Hepatocyte (in vitro differentiated cells): ENCODE measurements at places on chromosomes 16 and 17. TPM values are rescaled to one million over a fixed set of nuclear protein-coding genes. Genes with fewer than 3 reads are reported as not detected.

- H3K4me1 ChIP-seq: no peaks in the 10 kb centered on the region
- H3K36me3 ChIP-seq: no peaks in the 10 kb centered on the region
- H3K4me3 ChIP-seq: no peak overlapping the region
- H3K27ac ChIP-seq: no peak overlapping the region
Observed at GRCh38 chr16:50881331-50881830, 139.5 kb downstream of the CYLD start.

GRCh38 chr16:69345923-69346322, 5.7 kb downstream of the TMED6 start:
- H3K27me3 ChIP-seq: no peaks in the 10 kb centered on the region
- no peak for DNase-seq
- no peak overlapping the region for H3K27ac ChIP-seq

GRCh38 chr16:66028510-66029216, 337.8 kb upstream of the CDH5 start:
- no peak overlapping the region for H3K27ac ChIP-seq
- no peaks in the 10 kb centered on the region for H3K36me3 ChIP-seq
- H3K27me3 ChIP-seq: no peaks in the 10 kb centered on the region

GRCh38 chr16:17303101-17303500, 167.7 kb downstream of the XYLT1 start:
- H3K27ac ChIP-seq: peak overlapping the region; percentile 77
- no peaks in the 10 kb centered on the region for H3K27me3 ChIP-seq
- no peak for DNase-seq
- no peaks in the 10 kb centered on the region for H3K36me3 ChIP-seq

- no peaks in the 10 kb centered on the region for H3K36me3 ChIP-seq
- DNase-seq: no peak
- H3K27me3 ChIP-seq: no peaks in the 10 kb centered on the region
- no peak overlapping the region for H3K27ac ChIP-seq
- no peak overlapping the region for H3K4me3 ChIP-seq
- H3K4me1 ChIP-seq: no peaks in the 10 kb centered on the region
Observed at GRCh38 chr17:10649602-10650001, 7.5 kb downstream of the MYH3 start.

GRCh38 chr16:75035410-75035968, 36.7 kb downstream of the ZNRF1 start:
- H3K27ac ChIP-seq: no peak overlapping the region
- no peak overlapping the region for H3K4me3 ChIP-seq
- no peaks in the 10 kb centered on the region for H3K36me3 ChIP-seq

- no peak overlapping the region for H3K4me3 ChIP-seq
- no peak overlapping the region for H3K27ac ChIP-seq
- no peak for DNase-seq
- peaks cover 31% of the 10 kb centered on the region for H3K27me3 ChIP-seq
- no peaks in the 10 kb centered on the region for H3K4me1 ChIP-seq
- no peaks in the 10 kb centered on the region for H3K36me3 ChIP-seq
Observed at GRCh38 chr17:37737971-37738370, 6.9 kb downstream of the HNF1B start.

DNA sequence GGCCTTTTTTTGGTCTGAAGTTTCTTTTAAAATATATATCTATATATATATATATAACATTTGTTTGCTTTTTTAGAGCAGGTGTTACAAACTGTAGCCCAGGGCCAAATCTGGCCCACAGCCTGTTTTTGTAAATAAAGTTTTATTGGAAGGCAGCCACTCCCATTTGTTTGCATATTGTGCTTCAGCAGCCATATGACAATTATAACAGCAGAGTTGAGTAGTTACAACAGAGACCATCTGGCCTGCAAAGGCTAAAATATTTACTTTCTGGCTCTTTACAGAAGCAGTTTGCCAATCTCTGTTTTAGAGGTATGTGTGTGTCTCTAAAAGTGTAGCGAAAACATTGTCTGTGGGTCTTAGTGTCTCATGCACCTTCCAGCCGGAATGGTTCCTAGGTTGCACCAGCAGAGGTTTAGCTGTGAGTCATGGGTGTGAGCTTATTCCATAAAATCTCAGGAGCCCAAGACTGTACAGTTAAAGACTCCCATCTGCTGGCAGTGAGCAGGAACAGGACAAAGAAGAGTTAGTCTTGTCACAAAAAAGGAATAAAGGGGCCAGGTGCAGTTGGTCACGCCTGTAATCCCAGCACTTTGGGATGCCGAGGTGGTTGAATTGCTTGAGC, 23.8 kb downstream of the LCMT1 start:
- H3K4me3 ChIP-seq: no peak overlapping the region
- no peaks in the 10 kb centered on the region for H3K27me3 ChIP-seq
- H3K36me3 ChIP-seq: no peaks in the 10 kb centered on the region
- no peaks in the 10 kb centered on the region for H3K4me1 ChIP-seq
- DNase-seq: no peak
- H3K27ac ChIP-seq: no peak overlapping the region

DNA sequence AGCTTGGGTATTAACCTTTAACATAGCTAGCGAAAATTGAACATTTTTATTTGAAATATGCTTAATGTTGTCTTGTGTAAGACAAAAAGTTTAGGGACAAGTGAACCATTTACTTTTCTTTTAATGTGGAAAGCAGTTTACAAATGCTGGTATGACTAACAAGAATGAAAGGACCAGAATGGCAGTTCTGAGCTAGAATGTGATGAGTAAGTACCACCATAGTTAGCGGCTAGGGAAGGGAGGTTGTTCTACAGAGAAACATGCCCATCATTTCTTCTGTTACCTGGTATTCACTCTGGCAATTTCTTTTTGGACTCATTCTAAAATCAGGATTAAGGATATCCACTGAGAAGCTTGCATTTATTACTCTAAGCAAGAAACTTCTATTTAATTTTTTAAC, 121.1 kb downstream of the WWOX start:
- H3K27me3 ChIP-seq: no peaks in the 10 kb centered on the region
- no peaks in the 10 kb centered on the region for H3K36me3 ChIP-seq
- no peak for DNase-seq
- H3K4me1 ChIP-seq: no peaks in the 10 kb centered on the region
- no peak overlapping the region for H3K27ac ChIP-seq

GRCh38 chr16:67833415-67834241, 8.5 kb upstream of the THAP11 start:
- H3K4me3 ChIP-seq: peak overlapping the region; percentile 79
- H3K4me1 ChIP-seq: peaks cover 8% of the 10 kb centered on the region
- peak; percentile 95 for DNase-seq
- no peaks in the 10 kb centered on the region for H3K27me3 ChIP-seq
- no peaks in the 10 kb centered on the region for H3K36me3 ChIP-seq

GRCh38 chr16:4376126-4376892, 4.7 kb downstream of the VASN start:
- no peak overlapping the region for H3K4me3 ChIP-seq
- H3K36me3 ChIP-seq: no peaks in the 10 kb centered on the region
- DNase-seq: peak; percentile 56
- H3K4me1 ChIP-seq: peaks cover 51% of the 10 kb centered on the region
- peak overlapping the region; percentile 95 for H3K27ac ChIP-seq

GRCh38 chr17:76981545-76982295, 113.5 kb downstream of the MGAT5B start:
- no peak for DNase-seq
- H3K36me3 ChIP-seq: no peaks in the 10 kb centered on the region
- H3K27ac ChIP-seq: no peak overlapping the region
- no peak overlapping the region for H3K4me3 ChIP-seq

- H3K4me3 ChIP-seq: no peak overlapping the region
- H3K27ac ChIP-seq: no peak overlapping the region
- H3K36me3 ChIP-seq: no peaks in the 10 kb centered on the region
- H3K27me3 ChIP-seq: peaks cover 5% of the 10 kb centered on the region
- DNase-seq: peak; percentile 74
Observed at GRCh38 chr16:24504472-24505345, 34.7 kb upstream of the RBBP6 start.

- H3K27ac ChIP-seq: no peak overlapping the region
- no peak for DNase-seq
- no peaks in the 10 kb centered on the region for H3K36me3 ChIP-seq
Observed at GRCh38 chr17:61783556-61784304, 79.6 kb downstream of the BRIP1 start.

DNA sequence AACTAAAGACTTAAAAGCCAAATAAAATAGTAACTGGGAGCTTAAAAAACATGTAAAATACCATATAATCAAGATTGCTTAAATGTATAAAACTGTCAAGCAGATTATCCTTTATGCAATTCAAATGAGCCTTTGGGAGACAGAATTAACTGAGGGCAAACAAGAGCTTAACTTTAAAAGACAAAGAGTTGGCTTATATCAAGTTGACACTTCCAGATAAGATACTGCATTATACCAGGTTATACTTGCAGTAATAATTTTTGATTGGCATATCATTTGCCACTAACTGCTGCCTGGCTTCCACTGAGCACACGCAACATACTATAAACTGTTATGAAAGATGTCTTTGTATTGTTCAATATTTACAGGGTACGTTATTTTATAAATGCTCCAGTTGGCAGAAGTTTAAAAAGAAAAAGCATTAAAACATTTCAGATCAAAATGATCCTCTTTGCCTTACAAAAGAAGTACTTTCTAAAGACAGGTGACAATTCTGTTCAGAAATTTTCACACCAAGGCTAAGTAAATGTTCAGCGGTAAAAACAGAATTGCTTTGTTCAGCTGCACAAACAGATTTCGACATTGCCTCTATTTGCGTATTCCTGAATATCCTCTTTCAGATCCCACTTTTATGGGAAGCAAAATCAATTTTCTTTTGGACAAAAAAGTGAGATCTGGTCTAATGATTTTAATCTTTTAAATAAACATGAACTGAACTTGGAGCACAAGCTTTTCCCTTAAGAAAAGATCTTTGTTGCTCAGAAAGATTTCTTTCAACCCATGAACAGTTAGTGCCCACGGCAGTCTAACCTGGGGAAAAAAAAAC, 50.7 kb downstream of the TOX3 start:
- H3K4me1 ChIP-seq: peaks cover 36% of the 10 kb centered on the region
- H3K27ac ChIP-seq: peak overlapping the region; percentile 2
- no peaks in the 10 kb centered on the region for H3K27me3 ChIP-seq

DRG2 gene
- total RNA-seq: 31.4 and 35.9 TPM in 2 replicates

CAMTA2 gene
- total RNA-seq: 6.9 and 12.5 TPM in 2 replicates

GAST gene
- not detected in 2 replicates for total RNA-seq

PLLP gene
- 42.3 and 49.5 TPM in 2 replicates for total RNA-seq

KCNJ2 gene
- total RNA-seq: 3.0 and 4.1 TPM in 2 replicates
